ENCODE measurements at places on chromosomes 4 and X.

GRCh38 chrX:107982356-107982755 lies at the start of gene TEX13B:
TSS of gene TEX13B (minus strand) at chrX:107982370. CDS start at chrX:107982127, 243 bp downstream.
- DNase-seq, result no peak

DNA sequence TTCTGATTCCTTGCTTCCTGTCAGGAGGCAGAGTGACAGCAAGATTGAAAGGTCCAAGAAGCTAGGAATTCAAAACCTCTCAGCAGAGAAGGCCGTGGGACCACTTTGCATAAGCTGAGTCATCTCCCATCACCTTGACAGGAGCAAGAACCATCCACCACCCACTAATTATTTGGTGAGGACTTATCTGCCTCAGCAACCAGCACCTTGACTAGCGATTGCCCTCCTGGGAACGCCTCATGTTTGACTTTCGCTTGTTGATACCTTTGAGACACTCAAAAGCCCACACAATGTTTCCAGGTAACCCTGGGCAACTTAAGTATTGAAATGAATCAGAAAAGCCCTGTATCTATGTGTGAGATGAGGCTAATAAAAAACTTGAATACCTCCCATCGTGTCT lies 233.5 kb upstream of the GYPA start:
- DNase-seq, result no peak

- DNase-seq, result no peak
These were observed 51.1 kb upstream of the UGT8 start for GRCh38 chr4:114547340-114548134.

- DNase-seq, result no peak
These were observed 73.7 kb downstream of the ELOVL6 start for GRCh38 chr4:110124711-110125110.

DNA sequence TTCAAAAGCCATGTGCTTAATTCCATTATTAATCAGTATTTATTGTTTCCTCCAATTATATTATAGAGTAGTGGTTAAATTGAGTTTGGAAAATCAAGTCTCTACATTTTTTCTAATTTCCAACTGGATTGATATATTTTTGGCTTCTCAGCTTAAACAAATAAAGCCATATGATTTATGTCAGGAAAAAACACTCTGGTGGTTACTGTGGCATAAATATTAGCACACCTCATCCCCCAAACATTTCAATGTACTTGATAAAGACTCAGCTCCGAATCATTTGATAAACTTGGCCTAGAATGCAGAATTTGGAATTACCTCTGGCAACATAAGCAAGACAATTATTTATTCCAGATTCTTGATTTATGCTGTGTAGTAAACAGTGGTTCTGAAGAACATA lies 2313.8 kb downstream of the ARAP2 start:
- DNase-seq, result no peak

- DNase-seq, result no peak
These were observed 50.1 kb downstream of the ADD1 start for GRCh38 chr4:2893772-2894171.

- no peak for DNase-seq
These were observed 151.9 kb upstream of the RPS6KA3 start for GRCh38 chrX:20418379-20419150.

DNA sequence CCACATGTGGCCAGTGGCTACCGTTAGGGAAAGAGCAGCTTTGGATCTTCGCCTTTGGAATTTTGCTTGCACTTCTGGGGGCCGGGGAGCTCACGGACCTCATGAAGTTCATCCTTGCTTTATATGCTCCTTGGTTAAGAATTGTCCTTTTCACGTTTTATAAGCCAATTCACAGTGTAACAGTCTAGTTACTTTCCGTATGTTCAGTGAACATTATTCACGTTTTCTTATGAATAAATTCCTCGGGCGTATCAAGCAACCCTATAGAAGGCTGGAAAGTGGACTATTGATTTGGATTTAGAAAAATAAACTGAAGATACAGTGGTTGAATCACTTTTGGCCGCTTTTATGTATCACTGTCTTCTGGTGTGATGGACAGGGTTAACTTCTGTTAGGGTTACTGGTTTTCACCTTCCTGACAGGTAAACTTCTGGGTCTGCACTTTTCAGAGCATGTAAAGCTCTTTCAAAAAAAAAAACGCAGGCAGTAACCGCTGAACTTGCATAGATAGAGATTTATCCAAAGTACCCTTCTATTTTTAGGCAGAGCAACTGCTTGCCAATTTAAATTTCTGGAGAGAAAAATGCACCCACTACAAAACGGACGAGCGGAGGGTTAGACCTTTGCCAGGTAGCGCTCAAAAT lies 569 bp upstream of the PDLIM5 start:
- DNase-seq, result no peak

DNA sequence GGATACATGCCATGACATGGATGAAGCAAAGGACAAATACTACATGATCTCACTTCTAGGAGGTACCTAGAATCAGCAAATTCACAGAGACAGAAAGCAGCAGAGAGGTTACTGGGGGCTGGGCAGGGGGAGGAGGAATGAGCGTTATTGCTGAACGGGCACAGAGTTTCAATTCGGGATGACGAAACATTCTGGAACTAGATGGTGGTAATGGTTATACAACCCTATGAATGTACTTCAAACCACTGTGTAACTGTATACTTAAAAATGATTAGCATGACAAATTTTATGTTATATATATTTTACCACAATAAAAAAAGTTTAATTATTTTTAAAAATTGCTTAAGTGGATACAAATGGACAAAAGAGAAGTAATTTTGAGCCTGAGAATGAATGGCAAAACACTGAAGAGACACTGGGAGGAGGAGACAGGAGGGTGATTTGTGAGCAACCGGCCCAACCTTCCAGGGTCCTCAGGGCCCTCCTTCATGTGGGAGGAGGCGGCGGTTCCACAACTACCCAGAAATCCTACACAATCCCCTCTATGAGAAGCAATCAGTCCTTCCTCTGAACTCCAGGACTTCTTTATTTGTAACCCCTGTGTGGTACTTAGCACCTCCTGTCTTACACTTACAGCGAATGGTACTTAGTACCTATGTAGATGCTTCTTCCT lies 14.1 kb downstream of the ACSL1 start:
- no peak for DNase-seq

GRCh38 chr4:15489551-15489950 lies 19.9 kb downstream of the CC2D2A start:
- DNase-seq, result no peak

DNA sequence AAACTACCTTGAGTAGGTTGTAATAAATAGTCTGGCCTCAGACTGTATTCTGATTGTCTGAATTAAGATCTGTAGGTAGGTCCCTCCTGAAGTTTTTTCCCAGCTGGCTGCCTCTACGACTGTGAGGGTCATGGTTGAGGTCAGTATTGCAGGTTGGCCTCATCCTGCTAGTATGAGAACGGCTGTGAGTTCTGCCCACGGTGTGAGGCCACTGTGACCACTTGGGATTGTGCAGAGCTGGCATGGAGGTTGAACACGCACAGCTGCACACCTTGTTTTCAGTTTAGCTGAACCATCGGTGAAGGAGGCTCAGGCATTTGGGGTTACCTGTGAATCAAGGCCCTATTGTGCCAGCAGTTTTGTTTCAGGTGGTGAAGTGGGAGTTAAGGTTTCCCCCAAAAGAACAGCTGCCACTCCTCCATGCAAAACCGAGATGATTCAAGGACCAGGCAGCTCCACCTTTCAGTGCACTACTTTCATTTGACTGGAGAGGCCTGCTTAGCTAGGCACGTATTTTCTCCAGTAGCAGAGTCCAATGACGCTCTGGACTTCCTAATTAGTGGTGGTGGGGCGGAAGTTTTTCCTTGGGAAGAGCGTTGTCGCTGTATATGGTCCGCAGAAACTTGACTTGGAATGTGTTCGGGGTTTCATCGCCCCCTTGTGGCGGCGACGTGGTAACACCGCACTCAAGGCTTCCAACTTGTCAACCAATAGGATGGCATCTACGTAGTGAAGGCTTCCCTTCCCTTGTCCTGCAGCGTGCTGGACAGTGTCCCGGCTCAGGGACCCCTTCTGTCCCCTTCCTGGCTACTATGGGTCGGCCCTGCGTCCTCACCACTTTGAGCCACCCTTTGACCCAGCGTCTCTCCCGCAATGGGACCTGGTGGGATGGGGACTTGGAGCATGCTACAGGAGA lies 13.8 kb downstream of the CMC4 start:
- DNase-seq, result peak; percentile 61

- no peak for DNase-seq
These were observed 1.8 kb downstream of the FLNA start for GRCh38 chrX:154372612-154373022.

DNA sequence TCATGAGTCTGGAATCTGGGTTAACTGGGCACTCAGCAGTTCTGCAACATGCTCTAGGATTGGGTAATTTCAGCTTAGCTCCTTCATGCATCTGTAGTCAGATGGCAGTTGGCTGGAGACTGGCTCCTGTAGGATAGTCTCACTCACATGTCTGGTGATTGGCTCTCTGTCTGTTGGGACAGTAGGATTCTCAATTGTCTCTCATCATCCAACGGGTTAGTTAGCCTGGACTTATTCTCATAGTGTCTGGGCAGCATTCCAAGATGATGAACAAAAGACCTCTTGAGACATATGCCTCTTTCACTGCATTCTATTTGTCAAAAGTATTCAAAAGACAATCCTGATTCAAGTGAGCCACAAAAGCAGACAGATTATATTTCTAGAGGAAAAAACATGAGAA lies 795.6 kb upstream of the GALNTL6 start:
- no peak for DNase-seq

DNA sequence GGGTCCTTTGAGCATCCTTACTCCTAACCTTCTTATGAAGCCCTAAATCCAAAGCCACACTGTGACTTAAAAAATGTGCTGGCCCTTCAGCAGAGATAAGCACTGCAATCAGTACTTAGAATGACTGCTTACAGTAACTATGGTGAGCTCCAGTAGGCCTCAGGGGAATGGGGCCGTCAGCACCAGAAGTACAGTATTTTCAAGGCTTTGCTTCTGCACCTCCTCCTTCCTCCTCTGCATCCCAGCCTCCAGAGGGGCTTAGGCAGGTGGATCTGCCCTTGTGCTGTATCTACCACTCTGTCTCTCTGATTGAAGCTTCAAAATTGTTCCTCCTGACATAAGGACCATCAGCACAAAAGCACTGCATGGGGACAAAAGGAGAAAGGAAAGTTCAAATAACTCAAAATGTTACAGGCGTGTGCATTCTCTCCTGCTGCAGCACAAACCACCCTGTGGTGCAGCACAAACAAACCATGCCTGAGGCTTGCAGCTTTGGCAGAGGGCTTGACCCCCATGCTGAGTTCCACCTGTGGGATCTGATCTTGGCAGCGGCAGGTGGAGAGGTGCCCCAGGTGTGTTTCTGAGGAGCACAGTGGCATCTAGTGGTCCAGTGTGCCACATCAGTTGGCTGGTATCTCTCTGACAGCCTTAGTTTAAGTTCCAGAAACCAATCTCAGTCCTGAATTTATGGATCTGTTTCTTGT lies 164.7 kb downstream of the SOWAHB start:
- DNase-seq, result no peak

DNA sequence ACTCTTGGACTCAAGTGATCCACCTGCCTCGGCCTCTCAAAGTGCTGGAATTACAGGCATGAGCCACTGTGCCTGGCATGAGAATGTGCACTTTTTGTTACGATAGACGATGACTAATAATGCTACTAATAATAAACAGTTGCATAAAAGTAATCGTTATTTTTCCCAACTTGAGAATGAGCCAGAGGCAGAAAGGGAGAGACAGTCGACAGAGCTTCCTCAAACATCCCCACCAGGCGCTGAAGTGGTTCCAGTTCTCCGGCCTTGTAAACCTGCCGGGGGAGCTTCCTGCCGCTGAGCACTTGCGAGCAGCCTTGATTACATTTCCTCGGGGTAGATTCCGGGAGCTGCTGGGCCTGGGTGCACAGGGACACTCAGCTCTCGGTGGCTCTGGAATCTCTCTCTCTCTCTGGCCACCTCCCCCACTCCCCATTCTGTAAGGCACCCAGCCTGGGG lies 8.9 kb upstream of the HTRA3 start:
- DNase-seq, result no peak

GRCh38 chrX:140439476-140439875 lies 65.4 kb downstream of the SOX3 start:
- no peak for DNase-seq

DNA sequence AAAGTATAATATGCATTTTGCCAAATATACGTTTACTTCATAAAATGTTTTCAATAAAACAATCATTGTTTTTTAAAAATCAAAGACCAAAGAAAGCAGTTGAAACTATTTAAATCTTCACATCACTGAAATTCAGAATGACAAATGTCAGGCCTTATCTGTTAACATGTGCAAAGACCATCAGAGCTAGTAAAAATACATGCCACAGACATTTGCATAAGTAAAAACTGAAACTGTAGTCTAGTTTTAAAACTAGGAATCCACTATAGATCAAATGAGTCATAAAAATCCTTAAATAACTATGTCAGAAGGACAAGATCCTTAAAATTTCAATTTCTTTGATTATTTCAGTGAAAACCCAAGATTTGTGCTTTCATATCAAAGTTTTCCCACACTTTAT lies 24.8 kb downstream of the KLHL15 start:
- no peak for DNase-seq

Measured in renal cortex interstitium (tissue), 15 donors.